ENCODE measurements at places on chromosomes 1 and 21.
A peak's percentile ranks its signal among the peaks of the same experiment; 100 is the strongest.

DNA sequence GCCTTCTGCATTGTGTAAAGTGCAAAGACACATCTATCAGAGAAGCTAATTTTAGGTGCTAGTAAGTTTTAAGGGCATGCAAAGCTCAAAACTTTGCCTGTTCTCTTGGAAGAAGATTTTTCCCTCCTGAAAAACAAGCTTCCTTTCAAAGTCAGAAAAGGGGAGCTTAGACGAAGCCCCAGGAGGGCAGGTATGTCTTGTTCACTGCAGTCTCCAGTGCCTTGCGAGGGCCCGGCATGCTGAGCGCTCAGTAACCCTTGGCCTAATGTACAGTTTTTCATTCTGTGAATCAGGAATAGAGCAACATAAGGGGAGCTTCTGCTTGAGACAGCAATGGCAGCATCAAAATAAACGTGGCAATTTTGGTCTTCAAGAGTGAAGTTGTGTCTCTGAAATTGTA, 35.0 kb downstream of the GALNT2 start:
- DNase-seq, result no peak

DNA sequence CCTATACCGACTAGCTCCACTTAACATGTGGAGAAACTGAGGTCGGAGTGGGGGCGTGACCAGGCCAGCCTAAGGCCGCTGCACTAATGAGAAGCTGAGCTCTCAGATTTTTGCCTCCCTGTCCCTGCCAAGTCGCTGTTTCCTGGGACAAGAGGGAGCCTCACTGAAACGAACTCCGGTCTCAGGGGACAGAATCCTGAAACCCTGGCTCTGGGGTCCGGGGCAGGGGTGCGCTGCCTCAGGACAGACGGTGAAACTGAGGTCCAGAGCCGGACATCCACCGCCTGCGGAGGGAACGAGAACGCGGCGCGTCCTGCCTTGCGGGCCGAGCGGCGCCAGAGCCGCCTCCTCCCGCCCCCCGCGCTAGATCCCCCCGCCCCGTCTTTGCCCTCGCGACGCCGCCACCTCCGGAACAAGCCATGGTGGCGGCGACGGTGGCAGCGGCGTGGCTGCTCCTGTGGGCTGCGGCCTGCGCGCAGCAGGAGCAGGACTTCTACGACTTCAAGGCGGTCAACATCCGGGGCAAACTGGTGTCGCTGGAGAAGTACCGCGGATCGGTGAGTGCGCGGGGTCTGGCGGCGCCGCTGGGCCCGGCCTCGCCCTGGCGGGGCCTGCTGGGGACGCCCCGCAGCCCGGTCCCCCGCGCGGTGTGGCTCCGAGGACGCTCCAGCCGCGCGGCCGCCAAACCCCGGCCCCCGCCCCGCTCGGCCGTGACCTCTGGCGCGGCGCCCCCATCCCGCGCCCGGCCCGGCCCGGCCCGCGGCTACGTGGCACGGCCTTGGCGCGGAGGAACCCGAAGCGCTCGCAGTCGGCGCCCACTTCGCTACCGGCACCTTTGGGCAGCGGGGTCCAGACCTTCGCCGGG, at the start of gene GPX7:
TSS of gene GPX7 (plus strand) at position 381 of the 865 bp plus-strand sequence. CDS start at position 420, 39 bp downstream.
- DNase-seq, result peak; percentile 81

DNA sequence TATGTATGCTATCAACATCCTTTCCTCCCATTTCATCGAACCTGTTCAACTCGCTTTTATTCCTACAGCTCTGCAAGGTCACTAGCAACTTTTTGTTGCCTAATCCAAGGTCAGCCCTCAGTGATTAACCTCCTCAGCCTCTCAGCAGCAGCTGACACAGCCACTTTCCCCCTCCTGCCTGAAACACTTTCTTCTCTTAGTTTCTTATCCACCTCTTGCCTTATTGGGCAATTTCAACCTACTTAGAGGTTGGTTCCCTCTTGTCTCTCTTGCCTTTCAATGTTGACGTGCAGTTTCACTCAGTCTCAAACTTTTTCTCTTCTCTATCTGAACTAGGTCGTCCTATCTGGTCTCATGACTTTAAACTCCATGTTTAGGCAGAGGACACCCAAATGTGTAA, 156.3 kb downstream of the C1orf94 start:
- DNase-seq, result no peak

DNA sequence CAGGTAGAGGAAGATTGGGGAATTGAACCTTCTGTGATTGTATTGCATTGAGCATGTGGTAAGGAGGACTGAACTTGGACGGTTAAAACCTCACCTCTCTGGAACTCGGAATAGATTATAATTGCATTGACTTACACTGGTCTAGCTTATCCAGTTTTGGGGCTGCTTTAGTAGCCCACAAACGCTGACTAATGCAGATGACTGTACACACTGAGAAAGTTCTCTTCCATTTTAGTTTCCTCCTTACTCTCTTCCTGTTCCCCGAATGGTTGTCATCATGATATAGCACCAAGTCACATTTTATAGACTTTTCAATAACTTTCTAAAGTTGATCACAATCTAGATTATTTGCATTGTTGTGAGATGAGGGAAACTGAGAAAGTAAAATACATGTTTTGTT, 78.2 kb downstream of the NFIA start:
- DNase-seq, result no peak

DNA sequence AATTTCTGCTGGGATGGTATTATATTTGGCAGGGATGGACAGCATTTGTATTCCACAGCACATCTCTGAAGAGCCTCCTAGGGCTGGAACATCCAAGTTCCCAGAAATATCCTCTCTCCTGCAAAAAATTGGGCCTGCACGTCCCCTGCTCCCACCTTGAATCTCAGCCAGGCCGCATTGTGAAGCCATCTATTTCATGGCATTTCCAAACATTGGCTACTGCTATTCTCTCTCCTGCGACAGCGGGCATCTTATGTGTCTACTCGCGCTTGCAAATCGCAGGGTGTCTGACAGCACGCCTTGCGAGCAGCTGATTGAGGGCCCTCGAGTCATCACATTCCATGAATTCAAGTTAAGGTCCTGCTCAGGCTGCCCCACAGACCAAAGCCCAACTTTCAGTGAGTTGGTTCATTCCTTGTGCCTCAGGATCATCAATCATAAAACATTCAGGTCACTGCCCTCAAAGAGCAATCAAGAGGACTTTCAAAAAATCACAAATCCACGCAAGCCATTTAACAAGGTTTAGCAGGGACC, 15.8 kb downstream of the RGS8 start:
- DNase-seq, result no peak

DNA sequence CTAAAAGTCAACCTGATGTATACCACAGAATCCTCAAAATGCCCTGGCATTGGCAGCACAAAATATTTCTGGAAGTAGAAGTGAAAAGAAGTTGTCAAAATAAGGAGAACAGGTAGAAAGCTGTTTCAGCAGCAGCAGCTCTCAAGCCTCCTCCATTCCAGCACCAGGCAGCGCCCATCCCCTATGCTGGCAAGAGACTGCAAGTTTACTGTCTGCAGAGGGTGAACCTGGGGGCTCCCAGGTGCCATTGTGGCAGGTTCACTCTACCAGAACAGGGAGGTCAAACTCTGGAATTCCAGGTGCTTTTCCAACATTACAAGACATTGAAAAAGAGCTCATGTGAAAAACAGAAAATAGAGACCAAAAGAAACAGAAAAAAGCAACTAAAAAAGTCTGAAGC, 128.8 kb upstream of the CTTNBP2NL start:
- no peak for DNase-seq

DNA sequence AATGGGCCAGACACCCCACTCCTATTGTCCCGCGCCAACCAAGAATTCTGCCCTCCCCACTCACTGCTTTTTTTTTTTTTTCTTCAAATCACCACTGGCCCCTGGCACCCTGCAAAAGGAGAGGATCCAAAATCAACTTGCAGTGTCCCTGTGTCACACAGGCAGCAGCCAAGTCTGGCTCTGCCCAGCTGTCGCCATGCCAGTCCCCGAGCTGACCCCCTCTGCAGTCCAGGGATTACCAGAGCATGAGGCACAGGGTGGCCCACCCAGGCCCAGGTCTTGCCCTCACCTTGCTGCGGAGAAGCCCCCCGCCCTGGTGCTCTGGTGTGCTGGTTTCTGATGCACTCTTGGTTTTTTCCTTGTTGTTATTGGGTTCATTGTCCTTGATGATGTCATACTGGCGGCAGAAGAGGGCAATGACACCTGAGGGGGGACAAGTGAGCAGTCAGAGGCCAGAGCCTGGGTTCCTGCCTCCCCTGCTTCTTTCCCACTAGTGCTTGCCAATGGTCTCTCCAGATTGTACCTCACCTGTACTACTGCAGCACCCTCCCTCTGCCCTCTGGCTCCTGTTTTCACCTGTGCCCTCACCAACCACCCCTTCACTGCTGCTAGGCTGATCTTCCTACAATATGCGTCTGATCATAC, 6.2 kb downstream of the FNDC5 start:
- no peak for DNase-seq

DNA sequence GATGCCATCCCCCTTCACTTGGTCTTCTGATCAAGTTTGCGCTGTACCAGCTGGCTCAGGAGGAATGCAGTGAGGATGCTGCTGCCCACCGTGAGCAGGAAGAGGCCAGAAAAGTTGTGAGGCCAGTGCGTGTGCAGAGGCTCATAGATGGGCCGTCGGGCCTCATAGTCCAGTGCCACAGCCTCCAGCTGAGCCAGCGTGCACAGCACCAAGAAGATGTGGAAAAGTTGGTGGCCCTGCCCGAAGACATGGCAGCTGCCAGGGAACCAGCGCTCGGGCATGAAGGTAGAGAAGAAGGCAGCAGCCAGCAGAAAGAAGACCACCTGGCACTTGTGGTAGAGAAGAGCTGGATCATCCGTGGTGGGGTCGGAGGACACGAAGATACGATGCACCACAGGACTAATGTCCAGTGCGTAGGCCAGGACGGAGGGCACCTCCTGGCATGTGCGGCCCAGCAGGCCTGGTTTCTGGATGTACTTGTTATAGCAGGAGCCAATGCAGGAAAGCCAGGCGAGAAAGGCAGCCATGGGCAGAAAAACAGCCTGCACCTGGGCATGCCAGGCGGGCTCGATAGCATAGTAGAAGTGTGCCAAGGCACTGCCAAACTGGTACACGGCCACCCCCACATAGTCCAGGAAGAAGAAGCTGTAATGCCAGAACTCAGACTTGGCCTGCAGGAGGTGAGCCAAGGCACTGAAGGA, 3.7 kb upstream of the AUNIP start:
- DNase-seq, result no peak

GRCh38 chr1:93681989-93682412, 364 bp upstream of the BCAR3 start:
- no peak for DNase-seq

DNA sequence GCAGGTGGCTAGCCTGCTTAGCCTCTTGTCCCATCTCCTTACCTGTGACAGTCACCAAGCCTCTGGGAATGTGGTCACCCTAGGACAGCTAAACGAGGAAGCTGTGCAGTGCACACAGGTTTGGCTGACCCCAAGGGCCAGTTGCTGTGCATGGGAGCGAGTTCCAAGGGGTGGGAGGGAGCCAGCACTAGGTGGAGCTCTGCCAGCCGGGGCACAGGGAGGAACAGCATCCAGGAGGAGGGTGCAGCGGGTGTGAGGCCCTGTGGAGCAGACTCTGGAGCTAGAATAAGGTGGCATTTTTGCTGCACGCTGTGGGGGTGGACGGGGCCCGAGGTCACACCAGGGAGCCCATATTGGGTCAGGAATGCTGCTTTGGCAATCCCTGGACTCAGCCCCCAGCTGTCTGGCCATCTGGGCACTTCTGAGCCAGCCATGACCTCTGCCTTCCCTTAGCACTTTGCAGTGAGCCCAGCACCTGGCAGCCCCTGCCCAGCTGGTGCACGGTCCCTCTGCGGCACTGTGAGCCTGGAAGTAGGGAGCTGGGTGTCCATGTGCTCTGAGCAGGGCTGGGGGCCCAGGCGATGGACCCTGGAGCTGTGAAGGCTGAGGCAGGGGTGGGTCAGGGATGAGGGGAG, 8.7 kb downstream of the PDXK start:
- DNase-seq, result no peak

- DNase-seq, result no peak
Measured at GRCh38 chr21:38806942-38807284, 1.2 kb downstream of the ETS2 start.

- no peak for DNase-seq
Measured at GRCh38 chr21:27240839-27241238, 274.0 kb upstream of the ADAMTS5 start.

DNA sequence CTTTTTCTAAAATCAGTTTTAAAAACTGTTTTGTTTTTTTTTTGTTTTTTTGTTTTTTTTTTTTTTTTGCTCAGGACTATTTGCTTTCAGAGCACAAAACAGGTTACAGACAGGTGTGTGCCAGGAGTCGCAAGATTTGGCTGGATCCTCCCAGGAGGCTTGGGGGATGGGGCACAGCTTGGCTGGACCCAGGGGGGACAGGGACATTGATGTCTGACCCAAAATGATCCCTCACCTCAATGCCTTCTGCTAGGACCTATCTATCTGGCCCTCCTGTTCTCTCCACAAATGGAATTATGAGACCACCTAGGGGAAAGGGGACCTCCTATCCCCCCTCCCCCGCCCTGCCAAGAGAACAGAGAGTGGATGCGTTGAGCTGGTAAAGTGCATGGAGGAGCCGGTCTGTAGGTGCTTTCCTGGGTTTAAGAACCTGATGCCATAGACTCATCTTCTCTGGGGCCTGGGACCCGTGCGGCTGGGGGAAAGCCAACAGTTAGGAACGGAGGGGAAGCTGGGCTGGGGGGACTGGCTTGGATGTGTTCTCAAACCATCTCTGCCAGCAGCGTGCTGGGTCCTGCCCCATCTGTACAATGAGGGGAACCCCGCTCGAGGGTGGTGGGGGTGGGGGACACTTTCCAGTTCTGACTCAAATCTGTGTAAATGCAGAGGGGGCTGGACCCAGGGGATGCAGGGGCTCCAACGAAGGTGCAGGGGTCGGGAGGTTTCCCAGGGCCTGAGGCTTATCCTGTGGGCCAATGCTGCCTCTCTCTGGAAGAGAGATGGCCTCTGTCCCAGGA, 28.9 kb downstream of the RUNX3 start:
- peak; percentile 16 for DNase-seq

GRCh38 chr21:31946231-31946630, 73.4 kb downstream of the HUNK start:
- no peak for DNase-seq

- no peak for DNase-seq
Measured at GRCh38 chr1:209504571-209504970, 78.9 kb upstream of the CAMK1G start.

GRCh38 chr21:37578471-37579126, 212.0 kb downstream of the DYRK1A start:
- no peak for DNase-seq

- no peak for DNase-seq
Measured at GRCh38 chr21:18959817-18960216, 556.2 kb upstream of the TMPRSS15 start.

DNA sequence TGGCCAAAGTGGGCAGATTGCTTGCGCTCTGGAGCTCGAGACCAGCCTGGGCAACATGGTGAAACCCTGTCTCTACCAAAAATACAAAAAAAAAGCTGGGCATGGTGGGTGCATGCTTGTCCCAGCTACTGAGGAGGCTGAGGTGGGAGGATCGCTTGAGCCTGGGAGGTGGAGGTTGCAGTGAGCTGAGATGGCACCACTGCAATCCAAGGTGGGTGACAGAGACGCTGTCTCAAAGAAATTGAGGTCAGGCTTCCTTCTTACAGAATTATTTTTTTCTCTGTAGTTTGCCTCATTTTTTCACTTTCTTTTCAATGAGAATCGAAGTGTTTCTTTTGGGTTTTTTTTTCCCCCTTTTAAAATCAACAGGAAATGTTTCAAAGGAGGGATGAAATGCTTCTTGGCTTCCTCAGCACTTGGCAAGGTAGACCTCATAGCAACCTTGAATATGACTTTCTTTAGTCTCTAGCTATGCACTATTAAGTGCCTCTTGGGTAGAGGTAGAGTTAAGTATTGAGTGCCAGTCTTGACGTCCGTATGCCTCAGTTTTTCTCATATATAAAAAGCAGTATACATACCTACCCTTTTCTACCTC, 40.3 kb downstream of the MDM4 start:
- no peak for DNase-seq

Data from natural killer cell (primary cell).